ENCODE measurements at places on chromosomes 1 and 21.

GRCh38 chr1:27650539-27651175 is 15.7 kb upstream of the FGR start:
- no peaks in the 10 kb centered on the region for H3K36me3 ChIP-seq
- no peaks in the 10 kb centered on the region for H3K27me3 ChIP-seq
- peaks cover 26% of the 10 kb centered on the region for H3K4me1 ChIP-seq

- H3K27me3 ChIP-seq, result no peaks in the 10 kb centered on the region
- DNase-seq, result no peak
- H3K4me1 ChIP-seq, result peaks cover 19% of the 10 kb centered on the region
- peaks cover 8% of the 10 kb centered on the region for H3K36me3 ChIP-seq
- H3K27ac ChIP-seq, result peak overlapping the region; percentile 8
- peak overlapping the region; percentile 6 for H3K4me3 ChIP-seq
These were observed 26.5 kb downstream of the BCL9 start for GRCh38 chr1:147567594-147568381.

GRCh38 chr1:233390842-233391737 is 63.6 kb downstream of the MAP3K21 start:
- peaks cover 16% of the 10 kb centered on the region for H3K4me1 ChIP-seq
- H3K36me3 ChIP-seq, result no peaks in the 10 kb centered on the region
- H3K27me3 ChIP-seq, result peaks cover 8% of the 10 kb centered on the region
- DNase-seq, result no peak

- H3K27ac ChIP-seq, result no peak overlapping the region
- peaks cover 16% of the 10 kb centered on the region for H3K27me3 ChIP-seq
- H3K4me3 ChIP-seq, result no peak overlapping the region
- no peak for DNase-seq
These were observed 4.6 kb downstream of the HCRTR1 start for GRCh38 chr1:31621847-31622730.

DNA sequence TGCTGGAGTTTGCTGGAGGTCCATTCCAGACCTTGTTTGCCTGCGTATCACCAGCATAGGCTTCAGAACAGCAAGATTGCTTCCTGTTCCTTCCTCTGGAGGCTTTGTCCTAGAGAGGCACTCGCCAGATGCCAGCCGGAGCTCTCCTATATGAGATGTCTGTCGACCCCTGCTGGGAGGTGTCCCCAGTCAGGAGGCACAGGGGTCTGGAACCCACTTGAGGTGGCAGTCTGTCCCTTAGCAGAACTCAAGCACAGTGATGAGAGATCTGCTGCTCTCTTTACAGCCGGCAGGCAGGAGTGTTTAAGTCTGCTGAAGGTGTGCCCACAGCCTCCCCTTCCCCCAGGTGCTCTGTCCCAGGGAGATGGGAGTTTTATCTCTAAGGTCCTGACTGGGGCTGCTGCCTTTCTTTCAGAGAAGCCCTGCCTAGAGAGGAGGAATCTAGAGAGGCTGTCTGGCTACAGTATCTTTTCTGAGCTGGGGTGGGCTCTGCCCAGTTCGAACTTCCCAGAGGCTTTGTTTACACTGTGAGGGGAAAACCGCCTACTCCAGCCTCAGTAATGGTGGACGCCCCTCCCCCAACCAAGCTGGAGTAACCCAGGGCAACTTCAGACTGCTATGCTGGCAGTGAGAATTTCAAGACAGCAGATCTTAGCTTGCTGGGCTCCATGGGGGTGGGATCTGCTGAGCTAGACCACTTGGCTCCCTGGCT is 205.0 kb downstream of the GPR52 start:
- H3K36me3 ChIP-seq, result no peaks in the 10 kb centered on the region
- no peaks in the 10 kb centered on the region for H3K27me3 ChIP-seq
- H3K4me1 ChIP-seq, result peaks cover 10% of the 10 kb centered on the region

- no peak overlapping the region for H3K4me3 ChIP-seq
- H3K27ac ChIP-seq, result no peak overlapping the region
- H3K4me1 ChIP-seq, result no peaks in the 10 kb centered on the region
These were observed 21.6 kb downstream of the AK5 start for GRCh38 chr1:77303387-77303786.

GRCh38 chr1:211581526-211581925 is 2.6 kb upstream of the SLC30A1 start:
- peaks cover 5% of the 10 kb centered on the region for H3K36me3 ChIP-seq
- H3K27ac ChIP-seq, result no peak overlapping the region
- no peaks in the 10 kb centered on the region for H3K27me3 ChIP-seq

DNA sequence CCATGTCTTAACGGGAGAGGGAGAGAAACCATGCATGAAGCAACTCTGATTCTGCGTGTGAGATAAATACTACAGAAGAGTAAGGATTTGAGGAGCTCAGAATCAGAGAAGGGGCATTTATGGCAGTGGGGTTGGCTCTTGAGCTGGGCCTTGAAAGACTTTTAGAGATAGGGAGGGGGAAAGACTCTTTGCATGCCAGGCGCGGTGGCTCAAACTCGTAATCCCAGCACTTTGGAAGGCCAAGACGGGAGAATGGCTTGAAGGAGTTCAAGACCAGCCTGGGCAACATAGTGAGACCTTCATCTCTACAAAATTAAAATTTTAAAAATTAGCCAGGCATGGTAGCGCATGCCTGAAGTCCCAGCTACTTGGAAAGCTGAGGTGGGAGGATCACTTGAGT is 672 bp downstream of the ARMH1 start:
- H3K27ac ChIP-seq, result peak overlapping the region; percentile 95
- peaks cover 5% of the 10 kb centered on the region for H3K36me3 ChIP-seq
- peaks cover 33% of the 10 kb centered on the region for H3K4me1 ChIP-seq
- H3K27me3 ChIP-seq, result no peaks in the 10 kb centered on the region
- peak overlapping the region; percentile 92 for H3K4me3 ChIP-seq

Measured in type B pancreatic cell (in vitro differentiated cells).